Activated CD4-positive, alpha-beta T cell treated with anti-CD3 and anti-CD28 coated beads for 24 hours (primary cell): ENCODE measurements at places on chromosomes 3 and 15.

DNA sequence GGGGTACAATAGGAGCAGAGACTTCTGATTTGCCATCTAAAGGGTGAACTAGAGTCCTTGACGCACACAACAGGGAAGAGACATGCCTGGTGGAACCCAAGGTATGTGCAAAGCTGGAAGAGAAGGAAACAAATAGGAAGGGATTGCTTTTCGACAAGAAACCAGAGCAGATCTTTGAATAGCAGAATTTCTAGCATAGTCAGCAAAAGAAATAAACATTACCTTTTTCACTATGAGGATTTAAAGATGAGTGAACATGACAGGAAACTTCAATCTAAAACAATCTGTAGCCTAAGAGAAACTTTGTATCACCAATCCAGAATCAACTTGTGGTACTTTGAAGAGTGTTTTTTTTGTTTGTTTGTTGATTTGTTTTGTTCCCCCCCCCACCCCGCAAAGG, 4.9 kb downstream of the IL5RA start:
- DNase-seq: no peak

DNA sequence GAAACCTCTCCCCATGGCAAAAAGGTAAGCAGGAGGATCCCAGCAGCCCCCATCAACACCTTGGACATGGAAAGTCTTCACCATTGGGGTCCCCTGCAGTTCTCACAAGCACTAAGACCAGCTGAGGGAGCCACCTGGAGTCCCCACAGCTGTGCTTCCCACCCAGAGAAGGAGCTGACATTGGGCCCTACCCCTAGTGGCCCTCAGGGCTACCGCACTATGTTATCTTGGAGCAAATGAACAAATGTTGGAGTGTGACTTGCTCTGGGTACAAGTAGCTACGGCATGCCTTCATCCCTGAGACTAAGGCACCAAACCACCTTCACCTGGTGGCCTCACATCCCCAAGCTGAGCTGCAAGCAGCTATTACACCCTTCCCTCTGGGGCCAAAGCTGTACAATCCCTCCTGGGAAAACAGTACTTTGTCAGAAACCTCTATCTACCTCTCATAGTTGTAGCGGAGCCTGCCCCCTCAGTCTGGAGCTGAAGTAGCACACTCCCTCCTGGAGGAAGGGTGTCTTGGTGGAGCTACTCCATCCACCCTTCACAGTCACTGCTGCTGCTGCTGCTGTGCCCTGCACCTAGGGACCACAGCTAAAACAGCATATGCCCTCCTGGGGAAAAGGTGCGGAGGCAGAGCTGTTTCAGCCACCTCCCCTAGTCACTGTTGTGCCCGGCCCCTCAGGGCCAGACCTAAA, 42.7 kb downstream of the SERP1 start:
- no peak for DNase-seq

- DNase-seq: no peak
These were observed 36.8 kb downstream of the TMEM40 start for GRCh38 chr3:12722226-12722625.

GRCh38 chr3:172031996-172032395, 7.4 kb upstream of the FNDC3B start:
- DNase-seq: no peak

GRCh38 chr15:44668921-44669320, 5.5 kb upstream of the SPG11 start:
- DNase-seq: no peak

DNA sequence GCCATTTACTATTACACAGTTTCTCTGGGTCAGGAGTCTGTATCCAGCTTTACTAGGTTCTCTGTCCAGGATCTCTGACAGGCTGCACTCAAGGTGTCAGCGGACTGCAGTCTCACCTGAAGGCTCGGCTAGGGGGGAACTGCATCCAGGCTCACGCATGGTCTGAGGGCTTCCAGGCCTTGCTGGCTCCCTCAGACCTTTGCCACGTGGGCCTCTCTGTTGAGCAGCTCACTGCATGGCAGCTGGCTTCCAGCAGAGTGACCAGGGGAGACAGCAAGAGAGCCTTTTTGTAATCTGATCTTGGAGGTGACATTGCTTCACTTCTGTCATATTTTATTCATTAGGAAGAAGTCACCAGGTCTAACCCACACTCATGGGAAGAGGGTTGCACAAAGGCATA, 152.3 kb downstream of the CACNA2D3 start:
- DNase-seq: no peak
